Panc1 (cell line): ENCODE measurements at places on chromosomes 5 and 9.

- DNase-seq, result no peak
These were observed 99.6 kb downstream of the LIFR start for GRCh38 chr5:38456657-38457399.

DNA sequence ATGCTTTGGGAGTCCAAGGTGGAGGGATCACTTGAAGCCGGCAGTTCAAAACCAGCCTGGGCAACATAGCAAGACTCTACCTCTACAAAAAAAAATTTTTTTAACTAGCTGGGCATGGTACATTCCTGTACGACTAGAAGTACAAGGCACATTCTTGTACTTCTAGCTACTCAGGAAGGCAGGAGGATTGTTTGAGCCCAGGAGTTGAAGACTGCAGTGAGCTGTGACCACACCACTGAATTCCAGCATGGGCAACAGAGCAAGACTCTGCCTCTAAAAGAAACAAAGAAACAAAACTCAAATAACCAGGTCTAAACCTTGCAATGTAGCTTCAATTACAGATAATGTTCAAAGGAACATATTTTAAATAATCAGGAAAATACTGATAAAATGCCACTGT lies 56.2 kb downstream of the SSBP2 start:
- DNase-seq, result no peak

DNA sequence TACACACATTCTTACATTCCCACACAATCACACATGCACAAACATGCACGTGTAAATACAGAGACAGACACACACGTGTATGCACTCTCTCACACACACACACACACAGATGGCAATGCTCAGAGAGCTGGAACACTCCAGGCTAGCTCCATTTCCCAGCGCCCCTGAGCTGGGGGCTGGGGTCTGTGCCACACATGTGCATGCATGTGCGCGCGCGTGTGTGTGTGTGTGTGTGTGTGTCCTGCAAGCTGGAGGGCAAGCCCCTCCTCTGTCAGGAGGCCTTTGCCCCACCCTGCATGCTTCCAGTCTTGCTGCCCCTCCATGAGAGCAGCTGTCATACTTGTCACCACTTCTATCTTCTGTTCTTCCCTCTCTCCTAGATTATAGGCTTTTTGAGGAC lies 16.6 kb upstream of the S1PR3 start:
- DNase-seq, result no peak

GRCh38 chr5:14246350-14247053 lies 103.4 kb downstream of the TRIO start:
- no peak for DNase-seq

GRCh38 chr5:161549106-161549505 lies 2.6 kb upstream of the GABRB2 start:
- no peak for DNase-seq

GRCh38 chr5:181187500-181188213 lies 17.3 kb downstream of the TRIM7 start:
- DNase-seq, result peak; percentile 95

GRCh38 chr5:149432376-149432775 lies 53.3 kb upstream of the IL17B start:
- DNase-seq, result no peak

GRCh38 chr5:172617817-172618216 lies 23.2 kb upstream of the NEURL1B start:
- DNase-seq, result no peak

DNA sequence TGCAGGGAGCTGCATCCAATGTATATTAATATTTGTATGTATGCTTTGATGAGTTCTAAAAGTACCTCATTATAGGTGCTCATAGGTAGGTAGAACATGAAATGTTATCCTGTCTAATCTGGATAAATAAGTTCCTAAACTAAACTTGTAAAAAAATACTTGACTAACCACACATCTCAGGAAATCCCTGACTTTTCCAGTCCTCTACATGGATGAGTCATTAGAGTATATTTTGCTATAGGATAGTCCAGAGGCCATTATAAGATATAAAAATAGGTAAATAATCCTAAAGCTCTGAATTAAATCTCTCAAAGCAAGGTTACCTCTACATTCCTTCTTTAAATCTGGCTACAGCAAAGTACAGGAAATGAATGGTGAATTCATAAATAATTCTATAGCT lies 404.3 kb downstream of the RAB3C start:
- no peak for DNase-seq

GRCh38 chr9:116345393-116345792 lies 191.8 kb downstream of the PAPPA start:
- DNase-seq, result no peak
